ENCODE measurements at places on chromosomes 16 and 17.

DNA sequence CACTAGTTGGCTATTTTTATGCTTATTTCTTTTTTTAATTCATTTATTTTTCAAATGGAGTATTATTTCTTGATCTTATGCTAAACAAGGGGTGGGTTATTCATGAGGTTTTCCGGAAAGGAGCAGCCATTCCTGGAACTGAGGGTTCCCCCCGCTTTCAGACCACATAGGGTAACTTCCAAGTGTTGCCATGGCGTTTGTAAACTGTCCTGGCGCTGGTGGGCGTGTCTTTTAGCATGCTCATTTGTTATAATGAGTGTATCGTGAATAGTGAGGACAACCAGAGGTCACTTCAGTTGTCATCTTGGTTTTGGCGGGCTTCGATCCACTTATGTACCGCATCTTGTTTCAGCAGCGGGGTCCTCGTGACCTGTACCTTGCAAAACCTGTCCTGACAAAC lies 29.6 kb upstream of the ASGR2 start:
- no peak for DNase-seq

DNA sequence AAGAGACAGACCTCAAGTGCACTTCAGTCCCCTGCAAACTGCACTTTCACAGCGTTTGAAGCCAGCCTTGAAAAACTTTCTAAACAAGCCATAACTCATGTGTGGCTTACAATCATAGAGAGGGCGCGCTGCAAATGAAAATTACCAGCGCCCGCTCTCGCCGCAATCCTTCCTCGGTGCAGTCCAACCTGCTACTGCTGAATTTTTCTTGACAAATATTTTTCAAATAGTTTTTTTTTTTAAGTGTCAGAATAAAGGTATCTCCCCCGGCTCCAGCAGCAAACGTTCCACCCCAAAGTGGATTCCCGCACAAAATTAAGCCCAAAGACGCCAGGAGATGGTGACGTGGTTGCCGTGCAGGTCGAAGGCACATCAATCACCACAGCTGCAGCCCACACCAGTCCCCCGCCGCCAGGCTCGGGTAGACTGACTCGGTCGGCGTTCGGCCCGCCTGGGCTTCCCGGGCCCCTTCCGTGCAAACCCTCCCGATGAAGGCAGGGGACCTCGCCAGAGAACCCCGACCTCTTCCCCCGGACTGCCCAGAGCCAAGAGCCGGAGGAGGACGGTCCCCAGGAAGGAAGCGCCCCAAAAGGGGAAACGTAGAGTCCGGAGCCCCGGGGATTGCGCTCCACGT lies 630 bp downstream of the GRB2 start:
- DNase-seq = peak; percentile 29

GRCh38 chr17:66430846-66431795 lies 128.7 kb downstream of the PRKCA start:
- DNase-seq = no peak

DNA sequence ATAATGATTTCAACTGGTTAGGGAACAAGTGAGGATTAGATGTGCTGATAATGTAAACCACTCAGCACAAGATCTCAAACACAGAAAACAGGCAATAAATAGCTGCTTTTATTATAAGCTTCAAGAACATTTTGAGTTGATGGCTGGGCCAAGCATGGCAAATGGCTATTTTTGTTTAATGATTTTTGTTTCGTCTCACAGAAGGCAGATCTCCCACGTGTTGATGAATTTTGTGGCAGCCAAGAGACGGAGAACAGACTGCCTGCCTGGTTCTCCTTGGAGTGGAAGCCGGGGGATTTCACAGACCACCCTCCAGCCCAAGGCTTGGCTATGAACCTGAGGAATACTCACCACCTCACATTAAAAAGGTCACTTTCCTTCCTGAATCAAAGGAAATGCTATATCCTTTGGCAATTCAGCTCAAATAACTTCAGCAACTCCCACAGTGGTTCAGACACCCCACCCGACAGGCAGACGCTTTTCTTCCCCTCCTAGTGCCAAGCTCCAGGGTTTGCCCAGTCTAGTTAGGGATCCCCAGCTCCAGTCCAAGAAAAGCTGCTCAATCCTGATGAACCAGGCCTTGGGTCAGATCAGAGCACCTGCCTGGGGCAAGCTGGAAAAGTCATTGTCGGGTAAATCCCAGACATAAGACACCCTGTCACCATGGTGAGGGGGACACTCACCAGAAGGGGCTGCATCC lies 593.5 kb downstream of the TOX3 start:
- no peak for DNase-seq

- DNase-seq = no peak
Observed at GRCh38 chr16:53911513-53911912, 207.6 kb downstream of the FTO start.

DNA sequence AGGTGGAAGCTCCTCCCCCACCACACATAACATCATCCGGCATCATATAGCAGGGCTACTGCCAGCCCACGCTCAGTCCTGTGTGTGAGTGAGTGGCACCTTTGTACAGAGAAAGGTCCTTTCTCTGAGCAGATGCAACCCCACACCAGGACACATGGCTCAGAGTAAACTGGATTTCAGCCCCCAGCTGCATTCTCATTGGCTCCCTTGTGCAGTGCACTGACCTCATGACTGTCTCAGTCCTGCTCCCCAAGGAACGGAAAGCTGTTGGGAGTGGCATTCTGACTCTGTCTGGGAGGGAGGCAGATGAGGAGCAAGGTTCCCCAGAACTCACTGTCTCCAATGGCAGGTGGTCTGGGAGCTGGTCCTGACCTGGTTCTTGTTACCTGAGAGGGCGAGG lies 244.1 kb downstream of the PHKB start:
- DNase-seq = no peak

DNA sequence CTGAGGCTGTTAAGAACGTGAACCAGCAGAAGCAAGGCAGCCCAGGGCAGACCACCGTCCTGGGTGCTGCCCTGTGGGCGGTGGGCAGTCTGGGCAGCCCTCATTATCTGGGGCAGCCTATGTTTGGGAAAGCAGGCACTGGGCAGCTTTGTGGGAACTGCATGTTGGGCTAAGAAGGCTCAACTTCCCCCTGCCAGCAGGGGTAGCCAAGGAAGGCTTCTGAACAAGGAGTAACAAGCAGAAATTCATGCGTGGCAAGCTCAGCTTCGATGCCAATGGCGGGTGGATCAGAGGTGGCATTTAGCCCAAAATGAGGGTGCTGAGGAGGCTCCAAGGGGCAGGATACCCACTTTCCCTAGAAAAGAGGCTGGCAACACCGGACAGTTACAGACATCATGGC lies 42.7 kb upstream of the METRNL start:
- DNase-seq = no peak

GRCh38 chr17:4492721-4493561 lies 5.7 kb upstream of the SPNS2 start:
- peak; percentile 29 for DNase-seq

DNA sequence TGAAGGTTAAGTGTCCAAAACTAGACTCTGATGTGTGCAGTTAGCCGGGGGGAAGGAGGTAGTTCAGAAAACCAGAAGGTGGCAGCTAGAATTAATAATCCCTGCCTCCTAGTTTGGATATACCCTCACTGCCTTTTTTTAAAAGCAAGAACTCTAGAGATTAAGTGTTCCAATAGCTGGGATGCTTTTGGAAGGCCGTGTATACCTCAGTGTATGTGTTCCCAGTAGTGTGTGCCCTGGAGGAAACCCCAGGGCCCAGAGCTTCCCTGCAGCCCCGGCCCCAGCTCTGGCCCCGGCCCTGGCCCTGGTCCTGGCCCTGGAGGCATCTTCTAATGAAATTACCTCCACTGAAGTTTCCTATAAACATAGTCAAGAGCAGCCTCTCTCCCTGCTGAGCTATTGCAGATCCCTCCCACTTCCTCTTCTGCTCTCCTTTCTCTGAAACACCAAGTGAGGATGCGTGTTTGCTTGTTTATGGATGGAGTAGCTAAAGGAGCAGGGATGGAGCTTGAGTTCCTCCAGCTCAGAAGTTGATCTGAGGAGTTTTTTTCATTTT lies 130.7 kb downstream of the PRKCA start:
- peak; percentile 25 for DNase-seq

GRCh38 chr17:68148936-68149335 lies 98.9 kb upstream of the AMZ2 start:
- DNase-seq = no peak

DNA sequence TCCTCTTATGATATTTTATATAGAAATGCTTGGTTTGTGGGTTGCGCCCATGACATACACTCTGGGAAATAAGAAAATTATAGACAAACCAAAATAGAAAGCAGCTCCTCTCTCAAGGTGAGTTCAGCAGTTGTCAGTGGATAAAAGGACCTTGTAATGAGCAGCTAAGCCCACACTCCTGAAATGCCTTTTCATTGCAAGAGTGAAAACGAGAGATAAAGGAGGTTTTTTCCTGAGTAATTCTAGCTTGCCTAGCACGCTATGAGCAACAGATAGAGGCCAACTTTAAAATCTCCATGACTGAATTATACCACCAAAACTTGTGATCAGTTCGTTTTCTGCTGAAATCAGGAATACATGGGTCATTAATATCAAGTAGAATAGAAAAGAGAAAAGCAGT lies 261.8 kb upstream of the CACNG5 start:
- no peak for DNase-seq

DNA sequence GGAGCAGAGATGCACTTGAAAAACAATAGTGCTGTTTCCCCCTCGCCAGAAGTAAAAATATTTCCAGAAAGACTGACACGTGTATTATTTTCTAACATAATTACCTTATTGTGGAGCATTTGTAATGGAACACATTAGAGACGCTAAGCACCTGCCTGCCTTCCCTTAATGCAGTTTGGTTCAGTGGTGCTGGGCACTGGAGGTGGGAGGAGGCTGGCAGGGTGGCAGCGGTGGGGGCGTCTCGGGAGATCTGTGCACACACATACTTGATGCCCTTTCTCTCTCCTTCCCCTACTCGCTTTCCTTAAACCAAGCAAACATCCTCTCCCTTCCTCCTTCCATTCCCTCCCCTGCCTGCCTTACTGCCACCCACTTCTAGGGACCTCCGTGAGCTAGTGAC lies 156.6 kb upstream of the SDK2 start:
- no peak for DNase-seq

- DNase-seq = no peak
Observed at GRCh38 chr16:68077866-68078700, 7.1 kb upstream of the NFATC3 start.

DNA sequence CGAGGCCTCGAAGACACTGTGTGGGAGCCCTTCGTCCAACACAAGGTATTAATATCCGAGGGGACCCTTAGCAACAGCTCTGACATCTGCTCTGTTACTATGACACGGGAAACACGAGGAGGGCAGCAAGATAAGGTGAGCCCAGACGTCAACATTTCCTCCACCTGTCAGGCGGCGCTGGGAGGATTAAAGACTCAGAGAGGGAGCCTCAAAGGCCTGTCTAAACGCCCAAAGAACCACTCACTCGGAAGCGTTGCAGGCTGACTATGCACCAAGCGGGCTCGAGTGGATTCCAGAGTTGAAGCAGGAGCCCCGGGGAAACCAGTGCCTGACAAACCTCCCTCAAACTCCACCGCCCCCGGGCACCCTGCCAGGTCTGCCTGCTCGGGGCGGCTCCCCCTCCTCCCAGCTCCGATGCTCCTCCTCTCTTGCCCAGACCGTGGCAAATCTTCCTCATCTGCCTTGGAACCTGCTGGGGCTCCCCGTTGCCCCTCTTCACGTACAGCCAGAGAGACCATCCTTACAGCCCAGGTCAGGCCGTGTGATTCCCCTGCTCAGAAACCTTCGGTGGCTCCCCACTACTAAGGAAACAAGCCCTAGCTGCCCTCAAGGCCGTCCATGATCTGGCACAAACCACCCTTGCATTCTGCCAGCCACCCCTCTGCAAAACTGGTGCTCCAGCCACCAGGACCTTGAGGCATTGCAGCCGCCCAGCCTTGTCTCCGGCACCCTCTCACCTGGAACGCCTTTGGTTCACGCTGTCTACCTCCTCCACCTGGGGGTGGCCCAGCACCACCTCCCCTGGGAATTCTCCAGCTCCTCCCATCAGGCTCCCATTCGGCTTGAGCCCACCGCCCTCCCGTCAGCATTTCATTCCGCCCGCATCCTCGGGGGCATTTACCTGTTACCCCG lies 16.2 kb downstream of the RPH3AL start:
- peak; percentile 15 for DNase-seq

GRCh38 chr17:15882058-15882720 lies 62.7 kb upstream of the ADORA2B start:
- DNase-seq = no peak

DNA sequence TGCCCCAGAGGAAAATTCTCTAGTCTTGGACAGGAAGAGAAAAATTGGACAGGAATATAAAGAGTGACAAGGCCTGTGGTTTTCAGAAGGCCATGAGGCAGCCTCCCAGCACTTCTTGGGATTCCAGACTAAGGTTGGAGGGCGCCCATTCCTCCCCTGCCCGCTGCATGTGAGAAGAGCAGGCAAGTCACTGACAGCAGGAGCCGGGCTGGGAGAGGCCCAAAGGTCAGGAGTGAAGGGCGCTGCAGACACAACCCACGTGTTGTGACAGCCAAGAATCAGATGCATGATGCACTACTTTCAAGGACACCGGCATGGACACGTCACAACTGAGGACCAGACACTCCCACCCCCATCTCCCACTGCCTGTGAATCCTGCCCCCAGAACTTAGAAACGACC lies 256.7 kb downstream of the CBLN1 start:
- DNase-seq = no peak

DNA sequence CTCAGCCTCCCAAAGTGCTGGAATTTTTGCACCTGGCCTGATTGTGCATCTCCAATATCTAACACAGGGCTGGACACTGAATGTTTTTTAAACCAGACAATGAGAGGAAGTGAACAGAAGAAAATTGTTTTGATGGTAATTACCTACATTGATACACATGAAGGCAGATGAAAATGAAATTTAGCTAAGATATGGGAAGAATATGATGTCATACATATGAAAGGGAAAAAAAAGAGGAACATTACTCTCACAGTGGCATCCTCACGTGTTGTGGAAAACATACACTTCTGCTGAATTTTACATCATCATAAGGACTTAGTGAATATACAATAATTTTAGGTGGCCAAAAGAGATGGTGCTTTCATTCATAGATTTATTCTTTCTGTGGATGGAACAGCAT lies 111.7 kb downstream of the SYCE1L start:
- DNase-seq = no peak

GRCh38 chr17:48262982-48263730 lies 155.6 kb downstream of the SNX11 start:
- DNase-seq = no peak

DNA sequence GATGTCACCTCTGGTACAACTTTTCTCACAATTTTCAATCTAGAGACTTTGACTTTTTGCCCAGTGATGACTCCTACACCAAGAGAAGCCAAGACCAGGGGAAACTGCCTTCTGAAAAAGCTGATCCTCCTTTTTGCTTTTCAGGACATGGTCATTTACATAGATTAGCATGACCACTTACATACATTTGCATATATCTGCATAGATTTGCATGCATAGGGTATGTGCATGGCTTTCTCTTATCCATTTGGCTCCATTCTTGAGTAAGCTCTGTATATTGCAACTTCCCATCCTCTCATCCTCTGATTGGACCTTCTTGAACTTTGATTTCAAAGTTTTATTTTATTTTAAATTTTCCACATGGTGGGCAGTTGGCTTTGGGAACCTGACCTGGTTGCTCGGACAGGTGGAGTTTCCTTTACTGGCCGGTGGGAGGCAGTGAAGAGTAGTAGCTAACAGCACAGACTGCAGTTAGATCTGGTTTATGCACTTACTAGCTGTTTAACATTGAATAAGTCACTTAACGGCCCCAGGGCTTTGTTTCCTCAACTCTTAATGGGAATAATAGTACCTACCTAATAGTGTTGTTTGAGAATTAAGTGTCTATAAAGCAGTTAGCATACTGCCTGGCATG lies 92.9 kb downstream of the GPR139 start:
- DNase-seq = no peak

GRCh38 chr16:79365702-79366101 lies 234.8 kb downstream of the MAF start:
- DNase-seq = no peak
